ENCODE measurements at places on chromosomes 2 and 18.

DNA sequence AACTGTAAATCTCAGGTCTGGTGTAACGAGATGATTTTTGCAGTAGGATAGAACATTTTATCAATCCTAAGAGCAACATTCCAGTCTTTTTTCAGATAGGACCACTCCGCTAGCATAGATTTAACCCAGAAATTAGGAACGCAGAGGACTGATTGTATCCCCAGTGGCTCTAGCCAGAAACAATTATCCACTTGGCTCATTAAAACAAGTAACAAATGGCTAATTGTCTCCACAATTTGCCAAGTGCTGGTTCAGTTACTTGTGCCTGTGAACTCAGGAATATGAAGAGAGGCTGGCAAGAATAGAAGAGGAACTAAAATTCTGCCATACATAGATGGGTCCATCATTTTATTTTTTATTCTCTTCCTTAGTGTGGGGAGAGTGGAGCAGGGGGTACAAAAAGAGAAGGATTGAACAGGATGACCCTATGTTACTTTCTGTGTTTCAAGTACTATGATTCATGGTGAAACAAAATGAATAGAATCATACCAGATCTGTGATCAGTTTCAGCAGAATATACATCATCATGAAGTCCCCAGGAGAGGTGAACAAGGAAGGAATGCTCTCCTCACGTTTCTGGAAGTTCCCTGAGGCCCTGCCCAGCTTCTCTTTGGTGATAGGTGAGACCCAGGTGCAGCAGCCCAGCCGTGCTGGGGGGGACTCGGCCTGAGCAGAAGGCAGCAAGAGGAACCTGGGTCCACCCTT, 121.6 kb downstream of the ARL4C start:
- peak; percentile 56 for DNase-seq

GRCh38 chr2:70715071-70715985, 52.7 kb downstream of the ADD2 start:
- DNase-seq = peak; percentile 1

DNA sequence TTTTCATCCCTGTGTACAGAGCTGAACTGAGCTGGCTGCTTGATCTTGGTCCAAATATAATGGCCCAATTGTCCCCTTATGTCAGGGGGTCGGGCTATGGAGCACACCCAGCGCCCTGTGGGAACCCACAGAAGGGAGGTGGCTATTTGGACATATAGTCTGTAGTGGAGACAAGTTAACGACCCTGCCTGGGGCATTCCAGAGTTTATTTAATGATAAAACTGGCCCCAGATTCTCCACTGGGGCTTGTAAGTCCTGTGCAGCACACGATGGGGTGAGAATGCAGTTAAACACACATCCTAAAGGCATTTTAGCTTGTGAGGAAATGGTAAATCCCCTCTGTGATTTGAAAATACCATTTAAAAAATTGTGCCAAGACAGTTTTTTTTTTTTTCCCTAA, 72.9 kb downstream of the QPCT start:
- peak; percentile 42 for DNase-seq

DNA sequence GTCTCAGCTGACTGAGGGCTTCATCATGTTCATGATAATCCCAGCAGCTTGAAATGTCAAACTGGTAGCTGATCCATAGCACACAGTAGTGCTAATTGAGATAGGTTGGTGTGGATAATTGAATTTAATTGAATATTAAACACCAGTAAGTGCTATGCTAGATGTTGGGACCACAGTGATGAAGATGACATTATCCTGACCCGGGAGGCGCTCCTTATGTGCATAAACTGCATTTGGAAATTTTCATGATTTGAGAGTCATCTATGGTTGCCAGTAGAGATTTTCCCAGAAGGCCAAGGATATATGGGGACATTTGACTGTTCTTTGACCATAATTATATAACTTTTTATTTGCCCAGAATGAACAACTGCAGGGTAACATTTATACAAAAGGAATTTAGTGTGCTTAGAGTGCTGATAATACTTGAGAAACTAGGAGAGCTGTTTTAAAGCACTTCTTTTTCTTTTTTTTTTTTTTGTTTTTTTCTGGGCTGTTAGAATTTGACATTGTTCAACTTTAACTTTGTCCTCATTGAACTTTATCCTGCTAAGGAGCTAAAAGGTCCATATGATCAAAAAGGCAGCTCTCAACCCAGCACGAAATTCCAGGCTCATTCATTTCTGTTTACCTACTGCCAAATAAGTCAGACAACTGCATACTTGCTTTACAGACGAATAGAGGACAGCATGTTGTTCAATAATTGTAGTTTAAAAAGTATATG, 242.8 kb downstream of the NEDD4L start:
- no peak for DNase-seq

DNA sequence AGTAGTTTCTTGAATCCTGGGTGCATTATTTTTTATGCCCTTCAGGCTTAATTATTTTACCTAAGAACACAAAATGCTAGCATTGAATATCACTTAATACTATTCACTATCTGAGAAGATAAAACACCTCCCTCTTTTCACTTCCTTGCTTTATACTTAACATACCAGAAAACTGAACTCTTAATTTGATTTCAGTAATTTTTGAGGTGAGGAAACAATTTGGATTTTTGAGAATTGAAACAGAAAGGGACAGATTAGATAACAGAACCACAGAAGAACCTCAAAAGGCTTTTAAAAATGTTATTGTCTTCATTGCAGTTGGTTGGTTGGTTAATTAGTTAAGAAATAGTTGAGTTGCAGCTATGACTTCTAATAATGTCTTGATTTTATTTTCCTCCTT, 69.5 kb downstream of the GPD2 start:
- no peak for DNase-seq

GRCh38 chr2:14941151-14941631, 308.7 kb downstream of the LRATD1 start:
- no peak for DNase-seq

GRCh38 chr2:67389286-67389685, 7.8 kb upstream of the ETAA1 start:
- no peak for DNase-seq

DNA sequence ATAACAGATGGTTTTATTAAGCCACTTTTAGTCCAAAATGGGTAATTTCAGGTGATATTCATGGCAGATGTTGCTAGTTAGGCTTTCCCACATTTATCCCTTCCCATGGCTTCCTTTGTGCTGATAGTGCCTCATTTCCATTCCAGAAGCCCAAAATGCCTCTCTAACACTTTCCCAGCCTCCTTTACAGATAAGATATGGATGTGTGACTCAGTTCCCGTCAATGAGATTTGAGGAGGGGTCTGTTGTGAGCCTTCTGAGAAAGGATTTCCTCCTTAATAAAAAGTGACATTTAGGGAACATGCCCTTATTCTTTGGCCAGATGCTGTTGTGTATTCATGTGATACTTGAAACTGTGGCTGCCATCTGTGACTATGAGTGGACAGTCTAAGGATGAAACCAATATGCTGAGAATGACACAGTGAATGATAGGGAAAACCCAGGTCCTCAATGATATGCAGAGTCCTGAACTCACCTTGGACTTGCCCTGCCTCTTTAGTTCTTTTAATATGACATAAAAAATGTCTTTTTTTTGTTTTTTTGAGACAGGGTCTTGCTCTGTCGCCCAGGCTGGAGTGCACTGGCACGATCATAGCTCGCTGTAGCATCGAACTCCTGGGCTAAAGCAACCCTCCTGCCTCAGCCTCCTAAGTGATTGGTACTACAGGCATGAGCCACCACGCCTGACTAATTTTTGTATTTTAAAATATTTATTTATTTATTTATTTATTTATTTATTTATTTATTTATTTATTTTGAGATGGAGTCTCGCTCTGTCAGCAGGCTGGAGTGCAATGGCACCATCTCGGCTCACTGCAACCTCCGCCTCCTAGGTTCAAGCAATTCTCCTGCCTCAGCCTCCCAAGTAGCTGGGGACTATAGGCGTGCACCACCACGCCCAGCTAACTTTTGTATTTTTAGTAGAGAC, 5.8 kb upstream of the ACSL3 start:
- peak; percentile 23 for DNase-seq

- no peak for DNase-seq
Observed at GRCh38 chr18:13455960-13456481, 237.5 kb downstream of the LDLRAD4 start.

DNA sequence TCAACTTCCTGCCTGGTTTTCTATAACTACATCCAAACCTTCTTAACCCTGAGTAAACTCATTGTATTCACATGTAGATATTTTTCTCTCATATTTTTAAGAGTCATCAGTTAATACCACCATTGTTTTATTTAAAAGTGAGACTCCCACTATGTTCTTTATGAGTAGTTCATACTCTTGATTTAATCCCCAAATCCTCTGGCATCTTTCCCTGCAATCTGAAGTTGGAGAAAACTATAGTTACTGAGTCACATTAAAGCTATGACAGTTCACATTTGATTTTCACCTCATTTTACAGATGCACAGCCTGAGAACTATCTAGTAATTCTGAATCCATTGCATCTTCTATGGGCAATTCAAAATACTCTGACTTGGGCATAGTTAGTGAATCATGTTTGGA, 1358.7 kb upstream of the NRXN1 start:
- DNase-seq = no peak

Data from NCI-H69 (cell line).